ENCODE measurements at places on chromosomes 6 and 20.
A peak's percentile ranks its signal among the peaks of the same experiment; 100 is the strongest.

- DNase-seq, result no peak
These were observed 163.0 kb downstream of the TBX18 start for GRCh38 chr6:84601366-84601765.

GRCh38 chr6:45854149-45854742 is 161.4 kb downstream of the CLIC5 start:
- DNase-seq, result no peak

DNA sequence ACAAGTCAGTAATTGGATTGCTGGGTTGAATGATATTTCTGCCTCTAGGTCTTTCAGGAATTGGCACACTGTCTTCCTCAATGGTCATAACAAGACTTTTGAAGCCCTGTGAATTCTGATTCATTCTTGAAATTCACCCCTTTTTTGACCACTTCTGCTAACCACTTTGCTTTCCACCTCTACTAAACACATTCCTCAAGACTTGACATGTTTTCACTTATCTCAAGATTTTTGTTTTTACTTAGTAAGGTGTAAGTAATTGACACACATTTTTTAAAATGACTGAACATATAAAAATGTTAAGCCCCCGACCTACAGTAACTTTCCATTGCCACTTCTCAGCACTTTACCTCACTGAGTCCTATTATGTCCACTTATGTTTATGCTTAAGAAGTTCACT is 239.1 kb downstream of the GRM1 start:
- no peak for DNase-seq

GRCh38 chr6:74044417-74045096 is 348.6 kb downstream of the CD109 start:
- DNase-seq, result no peak

DNA sequence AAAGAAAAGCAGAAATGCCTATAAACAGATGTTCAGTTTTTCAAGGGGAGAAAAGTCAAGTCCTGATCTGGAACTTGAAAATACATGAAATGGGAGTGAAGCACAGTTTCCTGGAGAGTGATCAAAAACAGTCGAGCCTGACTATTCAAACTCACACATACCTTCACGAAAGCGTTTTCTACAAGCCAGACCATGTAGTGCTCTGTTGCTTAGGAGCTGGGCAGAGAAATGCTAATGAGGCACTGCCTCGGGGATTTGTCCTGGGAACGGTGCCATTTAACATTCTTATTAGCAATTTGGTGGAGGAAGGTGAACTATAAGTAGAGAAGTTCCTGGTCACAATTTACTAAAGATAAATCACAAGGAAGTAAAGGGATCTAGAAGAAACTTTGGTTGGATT is 5.9 kb downstream of the NHSL1 start:
- DNase-seq, result no peak

DNA sequence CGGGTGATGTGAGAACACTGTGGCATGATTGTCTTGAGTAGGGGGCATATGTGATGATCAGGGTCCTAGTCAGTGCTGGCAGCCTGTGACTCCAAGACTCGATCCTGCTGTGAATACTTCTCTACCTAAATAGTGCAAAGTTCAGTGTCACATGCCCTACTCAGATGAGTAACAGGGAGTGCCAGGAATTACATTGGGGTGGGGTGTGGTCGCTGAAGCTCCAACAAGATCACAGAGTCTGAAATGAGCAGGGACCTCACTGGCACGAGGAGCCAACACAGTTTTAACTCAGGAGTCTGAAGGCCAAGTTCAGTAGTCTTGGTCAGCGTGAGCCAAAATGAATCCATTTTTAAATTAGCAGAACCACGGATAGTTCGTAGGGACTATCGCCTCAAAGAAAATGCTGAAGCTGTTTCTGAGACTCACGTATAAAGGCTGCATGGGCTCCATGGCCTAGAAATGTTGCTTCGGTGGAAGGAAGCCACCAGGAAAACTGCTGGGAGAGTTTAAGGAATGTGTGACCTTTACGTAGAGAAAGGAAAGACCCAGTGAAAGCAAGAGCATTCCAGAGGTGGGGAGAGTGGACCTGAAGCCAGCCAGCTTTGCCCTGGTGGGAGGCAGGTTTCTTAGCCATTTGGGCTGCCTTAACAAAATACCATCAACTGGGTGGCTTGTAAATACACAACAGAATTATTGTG is 72.2 kb downstream of the RPP40 start:
- DNase-seq, result peak; percentile 87

All from hematopoietic multipotent progenitor cell treated with erythropoietin and hydrocortisone succinate and interleukin-3 and kit ligand, for 17 days (in vitro differentiated cells).